Occipital lobe (tissue), 3 donors: ENCODE measurements at places on chromosomes 2 and 18. TPM values are rescaled to one million over a fixed set of nuclear protein-coding genes. Genes with fewer than 3 reads are reported as not detected.

ACMSD gene
- not detected for total RNA-seq

INHBB gene
- total RNA-seq, result 5.0 TPM

CASP8 gene
- 2.2 TPM for total RNA-seq

FOXI3 gene
- 0.47 TPM for total RNA-seq

SERPINB13 gene
- total RNA-seq, result not detected

LYPD6B gene
- total RNA-seq, result 12.5 TPM

SLC9A4 gene
- total RNA-seq, result 0.62 TPM

CPS1 gene
- total RNA-seq, result 6.6 TPM

POTEC gene
- total RNA-seq, result not detected

LHCGR gene
- 0.16 TPM for total RNA-seq

PSMA8 gene
- total RNA-seq, result not detected

GCG gene
- total RNA-seq, result not detected

TEKT4 gene
- 0.31 TPM for total RNA-seq

NCL gene
- 113 TPM for total RNA-seq

LPIN1 gene
- total RNA-seq, result 26.7 TPM

UNC80 gene
- total RNA-seq, result 12.3 TPM

TSPYL6 gene
- total RNA-seq, result 0.31 TPM

PASK gene
- 11.9 TPM for total RNA-seq

RTP5 gene
- total RNA-seq, result 2.5 TPM

ANTXR1 gene
- total RNA-seq, result 9.8 TPM

KIAA2012 gene
- 0.47 TPM for total RNA-seq

ANKRD30BL gene
- 27.9 TPM for total RNA-seq

STAT4 gene
- 1.2 TPM for total RNA-seq

BOK gene
- 22.8 TPM for total RNA-seq
